ENCODE measurements at places on chromosomes 7 and 10. TPM values are rescaled to one million over a fixed set of nuclear protein-coding genes. Genes with fewer than 3 reads are reported as not detected.

NRG3 gene
- total RNA-seq: not detected

GJD4 gene
- not detected for total RNA-seq

GPC2 gene
- total RNA-seq: 8.5 TPM

C10orf67 gene
- total RNA-seq: not detected

MRC1 gene
- not detected for total RNA-seq
